Kidney capillary endothelial cell (primary cell): ENCODE measurements at places on chromosomes 1 and 21.
A peak's percentile ranks its signal among the peaks of the same experiment; 100 is the strongest.

DNA sequence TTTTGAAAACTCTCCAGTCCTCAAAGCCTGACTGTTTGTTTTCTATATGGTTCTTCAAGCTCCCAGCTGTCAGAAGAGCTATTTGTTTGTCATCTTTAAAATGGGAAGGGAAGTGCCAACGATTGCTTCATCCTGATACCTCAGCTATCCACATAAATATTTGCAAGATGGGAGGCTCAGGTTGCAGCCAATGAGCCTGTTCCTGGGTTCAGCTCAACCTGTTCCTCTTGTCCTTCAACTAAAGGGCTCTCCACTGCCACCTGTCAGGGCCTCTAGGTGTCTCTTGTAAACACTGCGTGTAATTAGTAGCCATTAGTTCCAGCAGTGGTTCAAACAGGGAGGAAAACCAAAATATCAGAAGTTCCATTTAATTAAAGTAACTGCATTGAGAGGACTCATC is 445.1 kb downstream of the AJAP1 start:
- DNase-seq: no peak

- no peak for DNase-seq
Measured at GRCh38 chr1:31586376-31587327, 10.3 kb downstream of the TINAGL1 start.

DNA sequence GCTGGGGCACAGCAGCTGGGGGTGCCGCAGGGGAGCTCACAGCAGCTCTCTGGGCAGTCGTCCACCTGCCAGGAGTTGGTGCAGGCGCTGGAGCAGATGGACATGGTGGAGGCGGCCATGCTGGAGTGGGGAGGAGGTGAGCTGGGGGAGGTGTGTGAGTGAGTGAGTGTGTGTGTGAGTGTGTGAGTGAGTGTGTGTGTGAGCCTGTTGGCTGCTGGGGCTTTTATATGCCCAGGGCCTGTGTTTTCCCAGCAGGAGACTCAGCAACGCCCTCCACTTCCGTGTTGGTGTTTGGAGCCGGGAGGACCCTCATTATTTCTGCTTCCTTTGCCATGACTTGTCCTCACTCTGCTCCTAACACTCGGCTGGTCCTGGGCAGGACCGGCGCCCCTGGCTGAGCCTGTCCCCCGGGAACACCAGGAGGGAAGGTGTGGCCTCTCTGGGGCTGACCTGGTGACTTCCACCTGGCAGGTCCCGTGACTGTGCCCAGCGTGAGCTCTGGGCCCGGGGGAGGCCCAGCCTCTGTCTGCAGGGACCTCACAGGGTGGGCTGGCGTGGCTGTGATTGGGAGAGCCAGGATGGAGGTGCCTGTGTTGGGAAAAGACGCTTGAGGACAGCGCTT is at the start of gene KRTAP10-2:
Gene KRTAP10-2 (minus strand): TSS at position 166 of the 622 bp plus-strand sequence. CDS start 47 bp downstream, at position 119.
- DNase-seq: no peak

GRCh38 chr1:9654834-9655723 is 3.5 kb downstream of the PIK3CD start:
- DNase-seq: no peak

GRCh38 chr1:19682257-19682656 is 17.6 kb downstream of the HTR6 start:
- peak; percentile 43 for DNase-seq

DNA sequence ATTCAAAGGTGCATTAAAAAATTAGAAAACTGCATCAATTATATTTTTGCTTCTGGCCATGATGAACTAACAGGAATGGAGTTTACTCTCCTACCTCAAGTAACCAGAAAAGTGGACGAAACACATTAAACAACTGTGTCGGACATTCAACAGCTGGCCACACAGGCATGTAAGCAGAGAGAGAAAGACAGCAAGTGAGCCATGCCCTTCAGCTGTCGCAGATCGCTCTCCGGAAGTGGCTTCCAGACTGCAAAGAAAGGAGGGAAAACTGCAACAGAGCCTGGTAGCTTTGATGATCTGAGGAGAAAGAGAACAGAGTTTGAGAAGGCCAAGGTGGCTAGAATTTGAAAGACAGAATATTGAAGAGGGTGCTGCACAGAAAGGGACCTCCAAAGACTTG is 557.2 kb downstream of the MATN1 start:
- no peak for DNase-seq

DNA sequence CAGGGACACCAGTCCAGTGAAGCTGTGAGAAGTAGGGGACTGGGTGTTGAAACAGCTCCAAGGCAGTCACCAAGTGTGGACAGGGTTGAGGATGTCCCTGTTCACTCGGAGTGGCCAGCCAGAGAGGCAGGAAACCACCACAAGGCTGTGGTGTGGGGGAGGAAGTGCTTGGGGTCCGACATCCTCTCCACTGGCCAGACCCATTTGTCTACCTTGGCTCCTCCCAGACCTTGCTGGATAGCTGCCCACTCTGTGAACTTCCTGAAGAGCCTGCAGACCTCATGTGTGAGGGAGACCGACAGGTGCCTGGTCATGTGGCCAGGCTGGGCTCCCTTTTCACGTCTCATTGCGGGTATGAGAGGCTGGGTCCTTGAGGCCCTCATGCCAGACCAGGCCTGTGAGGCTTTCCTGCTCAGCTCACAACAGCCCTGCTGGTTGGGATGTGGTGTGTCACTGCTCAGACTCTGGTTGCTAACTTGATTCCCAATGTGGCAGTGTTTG is 21.8 kb downstream of the CYP4B1 start:
- no peak for DNase-seq

GRCh38 chr1:45213892-45214291 is 7.5 kb upstream of the ZSWIM5 start:
- DNase-seq: no peak

DNA sequence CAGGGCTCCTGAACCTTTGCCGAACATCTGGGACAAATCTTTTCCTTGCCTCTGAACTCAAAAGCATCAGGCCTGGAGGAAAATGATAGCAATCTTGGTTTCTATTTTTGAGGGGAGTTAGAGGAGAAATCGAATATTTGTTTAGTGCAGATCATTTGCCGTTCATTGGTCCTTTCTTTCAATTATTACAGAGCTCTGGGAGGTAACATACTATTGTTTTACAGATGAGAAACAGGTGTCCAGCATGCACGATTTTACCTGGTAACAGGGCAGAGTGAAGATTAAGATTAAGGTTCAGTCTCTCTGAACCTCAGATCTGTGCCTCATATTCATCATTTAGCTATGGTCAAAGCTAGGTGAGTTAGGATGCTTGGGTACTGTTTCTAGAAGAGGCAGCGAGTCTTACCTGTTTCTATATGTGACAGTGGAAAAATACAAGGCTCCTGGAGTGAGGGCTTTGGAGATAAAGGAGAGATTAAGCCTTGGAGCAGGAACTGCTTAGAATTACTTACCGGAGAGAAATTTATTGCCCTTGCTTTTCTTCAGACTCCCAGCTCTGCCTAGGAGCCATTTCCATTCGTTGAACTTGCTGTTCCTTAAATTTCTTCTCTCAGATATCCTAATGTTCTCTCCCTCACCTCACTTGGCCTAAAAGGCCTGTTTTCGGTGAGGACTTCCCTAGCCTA is 1.4 kb downstream of the PRCC start:
- no peak for DNase-seq

GRCh38 chr1:94934551-94934950 is 7.6 kb upstream of the CNN3 start:
- DNase-seq: no peak

DNA sequence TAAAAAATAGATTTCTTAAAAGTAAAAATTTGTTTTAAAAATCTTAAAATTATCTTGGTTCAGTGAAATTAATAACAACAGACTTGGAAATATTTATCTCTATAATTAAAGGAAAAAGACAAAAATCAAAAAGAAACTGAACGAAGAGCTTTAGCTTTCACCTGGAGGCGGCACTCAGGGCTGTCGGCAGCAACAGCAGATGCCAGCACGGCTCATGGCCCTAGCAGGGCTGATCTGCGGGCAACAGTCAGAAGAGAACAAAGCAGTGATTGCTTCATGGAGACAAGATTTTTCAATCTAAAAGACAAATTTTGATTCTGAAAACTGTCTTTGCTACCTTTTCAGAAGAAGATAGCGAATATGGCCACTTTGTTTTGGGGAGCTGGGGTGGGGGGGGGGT is 22.6 kb downstream of the UBE2G2 start:
- no peak for DNase-seq

DNA sequence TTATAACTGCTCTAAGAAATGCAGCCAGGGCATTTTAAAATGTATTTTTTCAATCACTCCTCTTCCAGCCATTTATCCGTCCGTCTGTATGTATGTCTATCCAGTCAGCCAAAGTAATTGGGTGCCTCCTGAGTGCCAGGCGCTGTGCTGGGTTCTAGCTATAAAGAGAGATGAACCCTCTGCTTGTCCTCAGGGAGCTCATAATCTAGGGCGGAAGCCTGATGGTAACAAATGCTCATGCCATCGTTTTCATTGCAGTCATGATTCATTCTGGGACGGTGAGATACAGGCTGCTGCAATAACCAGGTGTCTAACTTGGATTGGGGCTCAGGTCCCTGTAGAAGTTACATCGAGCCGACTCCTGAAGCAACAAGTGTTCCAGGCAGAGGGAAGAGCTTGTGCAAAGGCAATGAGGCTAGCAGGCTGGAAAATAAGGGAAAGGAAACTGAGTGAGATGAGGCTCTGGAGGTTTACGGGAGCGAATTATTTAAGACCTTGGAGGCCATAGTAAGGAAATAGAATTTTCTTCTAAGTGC is 11.6 kb downstream of the IFI6 start:
- DNase-seq: no peak

GRCh38 chr1:231211005-231211857 is 29.8 kb upstream of the GNPAT start:
- peak; percentile 73 for DNase-seq

DNA sequence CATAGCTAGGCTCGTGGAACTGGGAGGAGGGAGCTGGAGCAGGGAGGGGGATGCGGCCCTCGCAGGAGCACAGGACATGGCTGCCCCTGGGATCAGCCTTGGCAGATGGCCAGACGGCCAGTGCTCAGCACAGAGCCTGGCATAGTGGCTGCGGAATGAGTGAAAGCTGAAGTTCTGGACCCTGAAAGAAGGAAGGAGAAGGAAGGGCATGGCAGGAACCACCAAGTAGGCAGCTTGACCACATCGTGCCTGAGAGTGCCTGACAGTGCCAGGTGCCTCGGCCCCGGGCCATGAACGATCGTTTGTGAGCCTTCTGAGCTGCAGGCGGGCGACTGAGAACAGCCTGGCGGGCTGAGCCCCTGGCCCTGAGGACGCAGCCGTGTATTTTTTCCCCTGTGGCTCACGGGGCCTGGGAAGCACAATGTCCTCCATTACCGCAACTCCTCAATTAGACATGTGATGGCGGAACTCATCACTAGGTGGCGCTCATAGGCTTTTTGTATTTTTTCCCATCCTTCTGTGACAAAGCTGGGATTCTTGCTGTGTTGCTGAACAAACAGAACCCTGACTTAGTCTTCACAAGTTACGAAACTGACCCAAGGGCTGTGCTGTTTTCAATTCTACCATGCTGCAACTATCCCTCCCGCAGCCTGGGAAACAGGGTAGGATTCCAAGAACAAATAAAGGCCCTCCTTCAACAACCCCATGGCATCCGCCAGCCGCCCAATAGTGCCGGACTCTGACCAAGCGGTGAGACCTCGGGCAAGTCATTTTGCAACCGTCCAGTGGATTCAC is 29.9 kb upstream of the TMEM61 start:
- peak; percentile 72 for DNase-seq

- DNase-seq: no peak
Measured at GRCh38 chr1:94063379-94063778, 57.6 kb downstream of the ABCA4 start.

- DNase-seq: no peak
Measured at GRCh38 chr1:193105821-193106177, 585 bp upstream of the GLRX2 start.

DNA sequence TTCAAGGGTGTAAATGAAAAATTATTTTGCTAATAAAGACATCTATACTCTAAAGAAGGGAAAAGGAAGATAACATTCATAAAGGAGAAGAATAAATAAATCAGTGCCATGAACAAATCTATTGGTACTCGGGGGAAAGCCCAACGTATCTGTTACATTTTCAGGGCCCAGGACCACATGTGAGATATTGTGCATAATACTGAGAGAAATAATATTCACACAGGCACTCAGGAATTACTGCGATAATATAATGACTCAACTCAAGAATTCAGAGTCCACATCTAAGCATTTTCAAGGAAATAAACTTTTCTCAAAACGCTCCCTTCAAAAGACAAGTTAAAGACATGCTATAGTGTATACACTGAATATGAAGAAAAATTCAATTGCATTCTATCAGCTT is 108.8 kb downstream of the SMYD2 start:
- no peak for DNase-seq

GRCh38 chr1:166121010-166121409 is 45.8 kb downstream of the FAM78B start:
- no peak for DNase-seq

- DNase-seq: no peak
Measured at GRCh38 chr1:69673321-69673720, 105.6 kb downstream of the LRRC7 start.

DNA sequence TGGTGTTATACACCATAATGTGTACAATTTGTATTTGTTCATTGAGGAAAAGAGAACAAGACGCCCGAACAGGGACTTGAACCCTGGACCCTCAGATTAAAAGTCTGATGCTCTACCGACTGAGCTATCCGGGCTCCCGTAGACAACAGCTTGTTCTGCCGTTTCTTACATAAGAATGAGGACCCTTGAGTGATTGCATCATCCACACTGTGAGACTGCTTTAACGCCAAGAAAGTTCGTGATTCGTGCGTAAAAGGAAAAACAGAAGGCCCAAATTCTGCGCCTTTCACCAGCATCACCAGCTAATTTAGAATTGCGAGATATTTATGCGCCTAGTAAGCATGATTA is 9.3 kb upstream of the MDM4 start:
- DNase-seq: peak; percentile 76

DNA sequence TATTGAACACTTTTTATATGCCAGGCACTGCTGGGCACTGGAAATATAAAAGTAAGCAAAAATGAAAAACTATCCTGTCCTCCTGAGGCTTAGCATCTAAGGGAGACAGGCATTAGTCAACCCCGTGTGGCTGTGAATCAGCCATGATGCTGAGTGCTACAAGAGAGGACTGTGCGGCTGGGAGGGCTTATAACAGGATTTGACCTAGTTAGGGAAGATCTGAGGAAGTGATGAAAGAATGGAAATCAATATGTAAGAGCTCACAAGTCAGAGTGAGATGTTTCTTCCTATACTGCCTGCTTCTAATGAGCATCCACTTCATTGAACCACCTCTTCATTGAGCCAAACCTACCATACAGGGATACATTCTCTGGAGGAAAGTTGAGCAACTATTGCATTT is 15.1 kb downstream of the TRIM45 start:
- DNase-seq: no peak

- no peak for DNase-seq
Measured at GRCh38 chr1:246149543-246149942, 357.5 kb downstream of the SMYD3 start.

- DNase-seq: no peak
Measured at GRCh38 chr21:35135481-35135880, 86.4 kb upstream of the RUNX1 start.
